ENCODE measurements at places on chromosomes 1 and 21.

DNA sequence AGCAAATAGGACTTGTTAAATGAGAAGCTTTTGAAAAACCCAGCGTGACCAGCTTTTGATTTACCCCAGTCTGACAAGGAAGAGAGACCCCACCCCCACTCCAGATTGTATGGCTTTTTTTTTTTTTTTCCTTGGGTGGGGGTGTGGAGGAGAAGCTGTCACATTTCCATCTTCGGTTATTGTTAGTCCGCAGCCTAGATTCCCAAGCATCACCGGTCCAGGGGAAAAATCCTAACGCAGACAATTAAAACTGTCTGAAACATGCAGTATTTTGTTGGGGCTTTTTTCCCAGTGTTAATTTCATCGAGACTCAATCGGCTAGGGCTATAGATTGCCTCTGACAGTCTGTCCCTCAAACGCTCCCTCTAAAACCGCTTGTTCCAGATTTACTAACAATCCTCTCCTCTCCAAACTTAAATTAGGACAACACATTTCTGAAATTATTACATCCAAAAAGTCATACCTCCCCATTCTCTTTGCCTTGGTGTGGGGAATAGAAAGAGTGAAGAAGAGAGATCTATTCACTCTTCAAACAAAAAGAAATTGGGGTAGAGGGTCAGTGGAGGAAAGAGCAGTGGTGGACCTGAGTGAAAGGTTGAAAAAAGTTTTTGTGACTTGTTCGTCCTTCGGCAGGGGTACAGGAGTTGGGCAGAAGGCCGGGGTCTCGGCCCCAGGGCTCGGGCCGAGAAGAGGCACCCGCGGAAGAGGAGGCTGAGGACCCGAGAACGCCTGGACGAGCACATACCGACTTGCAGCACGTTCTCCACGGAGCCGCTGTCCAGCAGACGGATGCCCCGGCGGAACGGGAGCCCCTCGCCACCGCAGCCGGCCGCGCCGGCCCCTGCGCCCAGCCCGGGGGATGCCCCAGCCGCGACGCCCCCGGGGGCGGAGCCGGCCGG is 1.1 kb downstream of the ZSWIM5 start:
- H3K36me3 ChIP-seq: no peaks in the 10 kb centered on the region
- DNase-seq: peak; percentile 41
- peak overlapping the region; percentile 32 for H3K27ac ChIP-seq
- peaks cover 21% of the 10 kb centered on the region for H3K27me3 ChIP-seq
- H3K4me1 ChIP-seq: peaks cover 29% of the 10 kb centered on the region
- H3K4me3 ChIP-seq: peak overlapping the region; percentile 90

DNA sequence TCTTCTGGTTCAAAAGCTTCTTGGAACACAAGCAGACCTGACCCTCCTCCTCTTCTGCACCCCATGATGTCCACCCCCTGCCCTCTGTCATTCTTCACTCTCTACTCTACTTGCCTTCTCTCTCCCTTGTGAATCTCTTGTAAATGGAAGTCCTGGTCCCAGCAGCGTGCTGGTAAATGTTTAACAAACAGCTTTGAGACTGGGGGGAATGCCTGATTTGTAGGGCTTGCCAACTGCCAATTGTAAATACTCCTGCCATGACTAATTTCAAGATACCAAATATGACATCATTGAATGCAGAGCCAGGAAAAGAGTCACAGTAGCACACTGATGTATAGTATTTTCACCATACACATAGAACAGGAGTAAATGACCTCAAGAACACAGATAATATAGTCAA is 40.9 kb upstream of the LRRN2 start:
- no peaks in the 10 kb centered on the region for H3K36me3 ChIP-seq
- H3K27ac ChIP-seq: peak overlapping the region; percentile 0
- DNase-seq: no peak
- no peaks in the 10 kb centered on the region for H3K27me3 ChIP-seq

DNA sequence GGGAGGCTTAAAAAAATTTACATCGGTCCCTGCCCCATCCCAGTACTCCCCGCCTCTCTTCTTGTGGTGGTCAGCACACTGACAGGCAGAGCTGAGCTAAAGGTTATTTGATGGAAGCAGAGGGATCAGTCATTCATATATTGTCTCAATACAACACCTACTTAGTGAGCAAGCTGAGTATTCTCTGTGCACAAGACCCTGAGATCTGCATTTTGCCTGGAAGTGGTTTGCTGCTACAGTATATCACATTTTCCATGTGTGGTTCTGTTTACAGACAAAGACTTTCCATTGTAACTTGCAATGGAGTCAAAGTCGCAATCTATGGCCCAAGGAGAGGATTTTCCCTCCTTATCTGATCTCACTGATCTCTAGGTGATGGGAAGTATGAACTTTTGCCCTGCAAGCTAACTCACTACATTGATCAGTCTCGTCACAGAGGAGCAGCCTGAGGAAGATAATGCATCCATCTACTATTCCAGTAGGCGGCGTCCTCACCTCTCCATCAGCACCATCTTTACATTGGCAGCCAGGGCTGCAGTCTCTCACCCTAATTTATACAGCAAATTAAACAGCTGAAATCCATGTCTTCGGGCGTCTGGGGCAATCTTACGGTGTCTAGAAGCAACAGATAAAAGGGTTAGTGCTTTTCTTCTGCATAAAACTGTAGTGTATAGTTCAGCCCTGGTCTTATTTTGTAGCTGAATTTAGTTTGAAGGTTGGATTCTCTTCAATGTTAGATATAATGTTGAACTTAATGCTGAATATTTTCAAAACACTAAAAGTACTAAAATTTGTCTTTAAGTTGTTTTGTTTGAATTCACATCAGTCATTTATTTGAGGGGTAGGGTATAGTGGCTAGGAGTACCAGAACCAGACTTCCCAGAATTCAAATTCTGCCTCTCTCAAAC is 3.2 kb upstream of the TRAF5 start:
- peak; percentile 61 for DNase-seq
- H3K27ac ChIP-seq: no peak overlapping the region
- peaks cover 25% of the 10 kb centered on the region for H3K27me3 ChIP-seq

- no peak overlapping the region for H3K4me3 ChIP-seq
- H3K4me1 ChIP-seq: no peaks in the 10 kb centered on the region
- DNase-seq: no peak
- H3K27me3 ChIP-seq: peaks cover 9% of the 10 kb centered on the region
These were observed 151.5 kb upstream of the BACE2 start for GRCh38 chr21:41016472-41016871.

DNA sequence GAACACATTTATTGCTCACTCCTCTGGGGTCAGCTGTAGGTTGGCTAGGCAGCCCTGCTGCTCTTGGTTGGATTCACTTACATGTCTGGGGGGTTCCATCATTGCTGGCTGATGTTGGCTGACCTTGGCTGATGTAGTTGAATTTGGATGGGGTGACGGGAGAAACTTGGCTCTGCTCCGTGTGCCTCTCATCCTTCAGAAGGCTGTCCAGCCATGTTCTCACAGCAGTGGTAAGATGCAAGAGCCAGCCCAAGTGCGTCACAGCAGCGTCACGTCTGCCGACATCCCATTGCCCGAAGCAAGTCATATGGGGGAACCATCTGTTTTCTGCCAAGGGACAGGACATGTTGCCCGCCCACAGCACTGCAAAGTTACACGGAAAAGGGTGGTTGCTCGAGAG is 613.5 kb downstream of the MATN1 start:
- H3K4me1 ChIP-seq: peaks cover 9% of the 10 kb centered on the region
- DNase-seq: no peak
- no peak overlapping the region for H3K4me3 ChIP-seq
- H3K27ac ChIP-seq: no peak overlapping the region

- no peaks in the 10 kb centered on the region for H3K27me3 ChIP-seq
- H3K36me3 ChIP-seq: no peaks in the 10 kb centered on the region
- DNase-seq: no peak
- peak overlapping the region; percentile 54 for H3K27ac ChIP-seq
- H3K4me1 ChIP-seq: no peaks in the 10 kb centered on the region
These were observed 155.0 kb downstream of the PCNX2 start for GRCh38 chr1:233140499-233140898.

GRCh38 chr1:208835097-208835463 is 590.9 kb upstream of the PLXNA2 start:
- no peaks in the 10 kb centered on the region for H3K36me3 ChIP-seq
- no peaks in the 10 kb centered on the region for H3K27me3 ChIP-seq
- peak; percentile 4 for DNase-seq
- peak overlapping the region; percentile 72 for H3K27ac ChIP-seq
- peaks cover 31% of the 10 kb centered on the region for H3K4me1 ChIP-seq

GRCh38 chr1:170734412-170735175 is 70.7 kb downstream of the PRRX1 start:
- no peak for DNase-seq
- H3K36me3 ChIP-seq: no peaks in the 10 kb centered on the region
- H3K27me3 ChIP-seq: peaks cover 28% of the 10 kb centered on the region
- H3K4me3 ChIP-seq: no peak overlapping the region
- no peaks in the 10 kb centered on the region for H3K4me1 ChIP-seq

- H3K4me1 ChIP-seq: peaks cover 12% of the 10 kb centered on the region
- no peaks in the 10 kb centered on the region for H3K36me3 ChIP-seq
- H3K27me3 ChIP-seq: no peaks in the 10 kb centered on the region
- DNase-seq: no peak
- H3K4me3 ChIP-seq: no peak overlapping the region
These were observed 17.1 kb upstream of the PINK1 start for GRCh38 chr1:20615946-20616846.

Data from neural crest cell (in vitro differentiated cells).